ENCODE measurements at places on chromosomes 12 and 14.

DNA sequence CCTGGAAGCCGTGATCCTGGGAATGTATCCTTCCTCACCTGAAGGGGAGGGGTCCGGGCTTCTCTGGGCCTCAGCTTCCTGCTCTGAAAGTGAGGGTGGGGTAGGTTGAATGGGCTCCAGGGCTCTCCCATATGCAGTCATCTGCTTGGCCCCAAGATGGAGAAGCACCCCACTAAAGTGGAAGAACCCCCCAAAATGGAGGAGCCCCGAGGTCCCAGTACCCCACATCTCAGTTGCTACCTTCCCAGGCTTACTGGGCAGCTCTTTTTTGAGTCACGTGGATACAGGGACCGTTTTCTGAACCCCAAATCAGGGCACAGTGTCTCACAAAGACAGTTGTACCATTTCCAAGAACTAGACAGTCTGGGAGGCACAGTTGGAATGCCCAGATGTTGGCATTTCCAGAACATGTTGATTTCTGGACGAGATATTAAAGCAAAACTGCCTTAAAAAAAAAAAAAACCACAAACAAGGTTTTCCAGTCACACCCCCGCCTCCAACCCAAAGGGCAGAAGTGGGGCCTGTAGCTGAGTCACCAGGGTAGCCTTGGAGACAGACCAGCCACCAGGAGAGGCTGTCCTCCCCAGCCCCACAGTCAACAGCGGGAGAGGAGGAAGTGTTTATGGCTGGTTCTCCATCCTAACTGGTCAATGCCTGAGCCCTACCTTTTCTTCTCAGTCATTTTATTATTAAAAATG, 12.1 kb downstream of the VASH1 start:
- DNase-seq: peak; percentile 49

DNA sequence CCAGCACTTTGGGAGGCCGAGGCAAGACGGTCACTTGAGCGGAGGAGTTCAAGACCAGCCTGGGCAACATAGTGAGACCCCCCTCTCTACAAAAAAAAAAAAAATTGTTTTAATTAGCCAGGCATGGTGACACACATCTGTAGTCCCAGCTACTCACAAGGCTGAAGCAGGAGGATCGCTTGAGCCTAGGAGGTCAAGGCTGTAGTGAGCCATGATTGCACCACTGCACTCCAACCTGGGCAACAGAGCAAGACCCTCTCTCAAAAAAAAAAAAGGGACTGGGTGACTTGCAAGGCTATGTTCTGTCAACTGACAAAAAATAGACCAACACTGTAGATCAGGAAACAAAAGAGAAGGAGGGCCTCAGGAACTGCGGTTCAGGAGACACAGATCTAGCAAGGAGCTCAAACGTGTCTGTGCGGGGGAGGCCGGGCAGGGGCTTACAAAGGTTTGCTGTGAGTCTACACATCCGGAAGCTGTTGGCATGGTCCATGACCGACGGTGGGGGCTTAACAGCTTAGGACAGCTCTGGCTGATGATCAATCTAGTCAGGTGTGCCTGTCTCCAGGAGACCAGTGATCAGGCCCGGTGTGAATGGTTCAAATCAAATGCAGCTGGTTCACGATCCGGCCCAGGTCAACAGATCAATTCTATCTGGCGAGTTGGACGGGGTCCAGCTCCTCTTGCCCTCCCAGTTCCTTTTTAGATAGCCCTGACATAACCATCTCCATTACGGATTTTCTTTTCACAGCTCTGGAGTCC, 31.7 kb upstream of the INF2 start:
- no peak for DNase-seq

- no peak for DNase-seq
Measured at GRCh38 chr14:76710056-76711010, 50.9 kb upstream of the VASH1 start.

- DNase-seq: no peak
Measured at GRCh38 chr12:44397631-44398030, 478.5 kb downstream of the NELL2 start.

GRCh38 chr14:44979273-44979672, 17.3 kb downstream of the TOGARAM1 start:
- no peak for DNase-seq

GRCh38 chr12:3531496-3531895, 40.5 kb downstream of the PRMT8 start:
- no peak for DNase-seq

DNA sequence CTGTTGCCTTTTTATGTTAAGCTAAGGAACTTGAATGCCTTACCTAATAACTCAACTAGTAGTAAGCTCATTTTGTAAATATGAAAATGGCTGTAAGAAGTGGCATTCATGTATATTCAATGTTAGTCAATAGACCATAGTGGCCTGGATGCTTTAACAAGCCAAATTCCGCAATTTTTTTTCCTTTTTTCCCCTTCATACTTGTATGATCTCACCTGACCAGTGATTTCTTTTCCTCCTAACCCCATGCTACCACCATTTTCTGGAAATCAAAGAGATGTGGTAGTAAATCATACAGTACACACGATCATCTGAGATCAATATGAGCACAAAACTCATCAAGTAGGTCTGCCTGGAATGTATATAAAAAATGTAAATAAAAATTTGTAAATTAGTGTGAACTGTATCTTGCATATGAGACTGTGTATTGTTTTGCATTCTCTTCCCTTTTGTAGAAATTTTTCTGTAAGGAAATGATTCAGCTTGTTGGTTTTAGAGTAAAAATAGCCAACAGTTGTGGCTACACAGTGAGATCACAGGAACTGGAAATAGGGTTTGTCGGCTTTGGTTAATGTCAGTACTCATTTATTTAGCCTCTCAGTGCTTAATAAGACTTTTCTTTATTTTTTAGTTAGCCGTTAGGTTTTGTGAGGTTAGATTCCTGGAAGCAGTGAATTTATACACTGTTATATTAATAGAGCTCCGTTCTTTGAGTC, 62.5 kb downstream of the ETNK1 start:
- DNase-seq: no peak

DNA sequence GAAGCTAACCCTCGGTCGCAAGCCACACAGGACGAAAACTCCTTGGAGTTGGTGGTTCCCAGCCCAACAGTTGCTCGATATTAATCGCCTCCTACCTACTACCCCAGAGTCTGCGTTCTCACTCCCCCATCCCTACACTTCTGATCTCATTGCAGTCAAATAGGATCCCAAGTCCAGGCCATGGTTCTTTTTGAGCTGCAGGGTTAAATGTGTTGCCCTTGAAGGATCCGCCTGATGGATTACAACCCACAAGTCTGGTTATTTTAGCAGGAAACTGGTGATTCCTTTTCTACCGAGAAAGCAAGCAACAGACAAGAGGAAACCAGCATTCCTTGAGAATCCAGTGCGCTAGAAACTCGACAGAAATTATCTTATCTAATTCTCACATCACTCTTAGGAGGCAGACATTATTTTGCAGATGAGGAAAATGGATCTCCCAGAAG, 785 bp upstream of the NIN start:
- DNase-seq: no peak

DNA sequence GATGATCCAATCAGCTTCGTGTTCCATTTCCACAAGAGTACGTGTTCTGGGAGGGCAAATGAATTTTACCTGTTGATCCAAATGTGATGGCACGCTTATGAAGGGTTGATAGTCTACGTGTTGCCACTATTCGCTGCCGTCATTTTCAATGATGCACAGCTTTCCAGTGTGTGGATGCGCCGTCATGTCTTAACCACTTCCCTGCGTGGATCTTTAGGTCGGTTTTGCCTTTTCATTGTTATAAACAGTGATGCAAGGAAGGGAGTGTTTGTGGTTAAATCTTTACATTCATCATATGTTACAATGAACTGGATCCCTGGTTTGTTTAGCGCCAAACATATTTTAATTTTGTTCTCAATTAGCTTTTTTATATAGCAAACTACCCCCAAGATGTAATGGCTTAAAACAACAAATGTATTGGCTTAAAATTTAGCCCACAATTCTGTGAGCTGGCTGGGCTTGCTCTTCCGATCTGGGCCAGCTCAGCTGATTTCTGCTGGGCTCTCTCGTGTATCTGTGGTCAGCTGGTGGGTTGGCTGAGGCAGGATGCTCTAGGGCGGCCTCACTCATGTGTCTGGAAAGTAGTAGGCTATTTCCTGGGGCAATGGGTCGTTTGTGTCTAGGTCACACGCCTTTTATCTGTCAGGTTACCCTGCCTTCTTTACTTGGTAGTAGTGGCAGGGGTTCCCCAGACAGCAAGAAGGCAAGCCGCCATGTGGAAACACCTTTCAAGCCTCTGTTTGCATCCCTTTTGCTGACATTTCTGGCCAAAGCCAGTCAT, 176.7 kb downstream of the CRADD start:
- no peak for DNase-seq

DNA sequence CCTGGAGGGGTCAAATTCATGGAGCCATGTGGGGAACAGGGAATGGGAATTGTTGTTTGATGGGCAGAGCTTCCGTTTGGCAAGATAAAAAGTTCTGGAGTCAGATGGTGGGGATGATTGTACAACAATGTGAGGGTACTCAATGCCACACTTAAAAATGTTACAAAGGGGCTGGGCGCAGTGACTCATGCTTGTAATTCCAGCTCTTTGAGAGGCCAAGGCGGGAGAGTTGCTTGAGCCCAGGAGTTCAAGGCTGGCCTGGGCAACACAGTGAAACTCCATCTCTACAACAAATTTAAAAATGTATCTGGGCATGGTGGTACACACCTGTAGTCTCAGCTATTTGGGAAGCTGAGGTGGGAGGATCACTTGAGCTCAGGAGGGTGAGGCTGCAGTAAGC, 66.0 kb upstream of the DIO3 start:
- DNase-seq: peak; percentile 12

GRCh38 chr12:26723379-26724308, 109.3 kb downstream of the ITPR2 start:
- no peak for DNase-seq

DNA sequence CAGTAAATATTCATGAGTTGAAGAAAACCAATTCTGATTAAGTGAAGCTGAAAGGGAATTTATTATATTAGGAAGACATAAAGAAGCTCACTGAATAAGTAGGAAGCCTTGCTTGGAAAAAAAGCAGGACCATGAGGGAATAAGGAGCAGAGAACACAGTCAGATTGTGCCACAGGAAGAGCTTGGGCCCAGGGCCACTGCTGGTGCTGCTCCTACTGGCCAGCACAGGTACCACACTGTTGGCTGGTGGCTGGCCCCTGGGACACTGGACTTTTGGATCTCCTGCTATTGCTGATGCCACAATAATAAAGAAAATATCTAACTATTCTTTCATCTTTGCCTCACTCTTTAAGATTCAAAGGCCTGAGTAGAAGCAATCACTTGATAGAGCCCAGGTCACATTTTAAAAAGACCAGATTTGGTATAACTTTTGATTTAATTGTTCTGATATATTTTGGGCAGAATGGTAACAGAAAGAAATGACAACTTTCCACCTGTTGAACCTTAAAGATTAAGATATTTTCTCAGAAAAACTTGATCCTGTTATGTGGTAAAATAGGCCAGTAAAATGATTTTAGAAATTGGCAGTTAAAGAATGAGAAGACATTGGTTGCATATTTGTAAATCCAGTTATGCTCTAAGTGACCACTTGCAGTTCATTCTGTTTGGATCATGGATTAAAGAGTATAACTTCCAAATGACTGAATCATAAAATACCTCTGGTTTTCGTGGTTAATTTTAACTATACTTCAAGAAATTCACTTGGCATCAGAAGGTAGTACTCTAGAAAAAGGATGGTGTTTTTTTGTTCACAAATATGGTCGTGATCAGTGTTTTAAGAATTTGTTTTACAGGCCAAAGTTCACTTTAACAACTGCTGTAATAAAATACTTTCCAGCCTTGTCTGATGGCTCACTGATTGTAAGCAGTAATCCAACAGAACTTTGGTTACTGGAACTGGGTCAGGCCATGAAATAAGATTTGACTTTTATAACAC, 68.3 kb downstream of the DERA start:
- no peak for DNase-seq

- no peak for DNase-seq
Measured at GRCh38 chr12:27779416-27779919, 565 bp upstream of the KLHL42 start.

DNA sequence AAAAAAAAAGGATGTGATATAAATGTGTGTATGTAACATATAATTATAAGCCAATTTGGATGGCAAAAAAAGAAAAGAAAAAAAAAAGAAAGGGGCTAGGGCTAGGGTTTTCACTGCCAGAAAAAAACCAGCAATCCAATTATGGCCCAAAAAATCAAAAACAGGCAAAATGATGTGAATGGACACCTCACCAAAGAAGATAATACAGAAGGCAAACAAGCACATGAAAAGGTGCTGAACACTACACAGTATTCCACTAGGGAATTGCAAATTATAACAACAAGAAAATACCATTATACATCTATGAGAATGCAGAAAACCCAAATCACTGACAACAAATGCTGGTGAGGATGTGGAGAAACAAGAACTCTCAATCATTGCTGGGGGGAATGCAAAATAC, 12.1 kb upstream of the MIPOL1 start:
- no peak for DNase-seq

GRCh38 chr12:94488463-94488862, 28.8 kb upstream of the CEP83 start:
- DNase-seq: no peak

GRCh38 chr14:85415015-85415712, 114.8 kb upstream of the FLRT2 start:
- peak; percentile 65 for DNase-seq

DNA sequence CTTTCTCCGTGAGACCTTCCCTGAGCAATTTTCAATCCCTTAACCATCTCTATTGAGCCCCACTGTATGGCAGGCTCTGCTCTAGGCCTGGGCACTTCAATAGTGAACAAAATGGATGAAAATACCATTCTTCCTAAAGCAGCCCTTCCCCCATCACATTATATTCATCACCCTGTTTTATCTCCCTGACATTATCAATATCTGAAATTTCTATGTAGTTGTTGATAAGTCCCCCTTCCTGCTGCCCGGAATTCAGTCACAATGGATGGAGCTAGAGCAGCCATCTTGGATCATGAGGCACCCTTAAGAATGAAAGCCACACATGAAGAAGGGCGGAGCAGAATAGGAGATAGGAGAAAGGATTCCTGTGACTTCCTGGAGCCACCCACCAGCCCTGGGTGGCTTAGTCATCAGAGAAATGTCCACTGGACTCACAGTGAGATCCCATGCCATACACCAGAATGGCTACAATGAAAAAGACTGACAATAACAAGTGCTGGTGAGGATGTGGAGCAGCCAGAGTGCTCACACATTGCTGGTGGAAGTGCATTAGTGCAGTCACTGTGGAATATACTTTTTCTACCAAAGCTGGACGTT, 33.9 kb downstream of the SCARB1 start:
- DNase-seq: no peak

GRCh38 chr12:19223018-19223417, 93.5 kb downstream of the PLEKHA5 start:
- DNase-seq: no peak

DNA sequence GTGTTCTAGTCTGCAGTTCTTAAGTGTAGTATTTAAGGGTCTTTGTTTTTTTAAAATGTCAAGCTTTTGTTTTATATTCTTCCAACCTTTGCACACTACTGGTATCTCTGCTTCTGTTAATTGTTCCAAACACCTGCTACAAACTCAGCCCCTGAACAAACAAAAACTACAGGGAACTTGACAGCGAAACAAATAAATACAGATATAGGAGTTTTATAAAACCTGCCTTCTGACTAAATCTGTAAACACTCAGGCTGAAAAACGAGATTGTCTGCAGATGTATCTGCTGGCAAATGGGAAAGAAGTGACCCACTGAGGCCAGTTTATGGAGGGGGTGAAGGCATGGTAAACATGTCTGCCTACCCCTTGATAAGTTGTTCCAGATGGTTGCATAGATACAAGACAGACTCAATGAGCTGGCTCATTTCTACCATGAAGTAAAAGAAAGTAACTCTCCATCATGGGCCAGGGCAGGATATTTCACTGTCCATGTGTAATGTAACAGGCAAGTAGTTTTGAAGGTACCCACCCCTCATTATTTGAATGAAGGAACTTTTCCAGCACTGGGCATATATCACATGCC, 75.6 kb downstream of the LMO3 start:
- DNase-seq: no peak
